ENCODE measurements at places on chromosomes 1 and 21.

DNA sequence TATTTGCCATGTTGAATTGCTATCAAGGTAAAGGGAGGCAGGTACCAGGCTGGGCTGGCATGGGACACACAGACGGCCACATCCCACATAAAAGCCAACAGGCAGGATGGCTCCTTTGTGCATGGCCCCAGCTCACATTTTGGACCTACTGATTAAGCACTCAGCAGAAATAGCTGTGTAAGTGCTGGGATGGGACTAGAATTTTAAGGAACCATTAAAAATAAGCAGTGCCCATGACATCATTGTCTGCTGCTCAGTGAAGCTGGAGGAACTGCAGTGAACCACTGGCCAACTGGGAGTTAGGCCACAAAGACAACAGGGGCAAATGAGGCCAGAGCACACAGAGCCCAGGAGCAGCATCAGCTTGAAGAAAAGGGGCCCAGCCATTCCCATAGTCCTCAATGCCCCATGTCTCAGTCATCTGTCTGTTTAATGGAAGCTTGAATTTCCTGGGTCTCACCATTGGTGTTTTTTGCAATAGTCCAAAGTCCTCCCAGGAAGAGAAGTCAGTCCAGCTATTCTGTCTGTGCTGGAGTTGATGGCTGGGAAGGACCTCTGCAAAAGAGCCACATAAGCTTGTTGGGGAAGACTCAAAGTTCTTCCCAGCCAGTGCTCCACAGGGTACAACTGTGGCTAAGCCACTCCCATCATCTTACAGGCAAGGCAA lies 45.3 kb upstream of the TNR start:
- no peak for DNase-seq

DNA sequence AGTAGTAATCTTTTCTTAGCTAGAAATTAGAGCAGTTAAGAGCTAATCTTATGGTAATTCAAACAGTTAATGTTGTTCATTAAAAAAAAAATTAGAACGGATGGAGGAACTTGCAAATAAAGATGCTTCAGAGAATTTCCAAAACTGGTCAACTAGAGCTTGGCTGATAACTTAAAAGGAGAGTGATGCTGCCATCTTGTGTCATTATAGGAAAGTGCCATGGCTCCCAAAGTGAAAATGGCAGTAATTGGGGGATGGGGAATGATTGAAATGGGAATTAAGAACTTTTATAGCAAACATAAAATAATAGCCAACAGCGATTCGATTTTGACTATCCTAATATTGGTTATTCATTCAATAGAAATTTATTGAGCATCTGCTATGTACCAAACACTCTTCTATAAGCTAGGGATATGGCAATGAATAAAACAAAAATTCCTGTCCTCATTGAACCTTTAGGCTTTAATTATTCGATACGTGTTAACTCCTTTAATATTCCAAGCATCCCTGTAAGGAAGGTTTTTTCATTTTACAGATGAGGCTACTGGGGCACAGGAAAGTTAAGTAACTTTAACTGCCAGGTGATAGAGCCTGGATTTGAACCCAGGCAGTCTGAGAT lies 5.7 kb upstream of the PLPP3 start:
- no peak for DNase-seq

GRCh38 chr1:200342511-200343311 lies 67.1 kb downstream of the ZNF281 start:
- DNase-seq, result no peak

GRCh38 chr1:155850345-155850744 lies 6.7 kb downstream of the GON4L start:
- DNase-seq, result no peak

DNA sequence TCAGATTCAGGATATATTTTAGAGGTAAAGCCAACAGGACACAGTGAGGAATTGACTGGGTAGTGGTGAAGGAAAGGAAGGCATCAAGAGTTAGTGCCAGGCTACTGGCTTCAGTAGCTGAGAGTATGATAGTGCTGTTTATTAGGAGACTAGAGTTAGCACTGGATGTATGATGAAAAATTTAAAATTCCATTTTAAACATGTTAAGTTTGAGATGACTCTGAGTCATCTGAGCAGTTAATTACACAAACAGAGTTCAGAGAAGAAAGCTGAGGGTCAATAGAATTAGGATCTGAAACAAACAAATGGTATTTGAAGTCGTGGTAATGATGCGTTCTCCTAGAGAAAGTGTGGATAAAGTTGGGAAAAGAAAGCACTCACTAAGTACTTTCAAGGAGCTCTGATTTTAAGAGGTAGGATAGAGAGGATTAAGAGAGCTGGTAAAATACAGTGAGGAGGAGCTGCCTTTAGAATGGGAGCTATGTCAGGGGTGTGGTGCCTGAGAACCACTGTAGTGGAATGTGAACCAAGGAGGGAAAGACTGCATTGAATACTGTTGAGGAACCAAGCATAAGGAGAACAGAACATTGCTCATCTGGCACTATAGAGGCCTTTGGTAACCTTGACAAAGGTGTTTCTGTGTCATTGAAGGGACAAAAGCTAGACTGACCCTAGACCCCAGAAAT lies 21.7 kb upstream of the SHCBP1L start:
- no peak for DNase-seq

- peak; percentile 21 for DNase-seq
These were observed 572 bp downstream of the CYB5RL start for GRCh38 chr1:54199151-54199764.

- DNase-seq, result no peak
These were observed 59.0 kb upstream of the IKBKE start for GRCh38 chr1:206411321-206411720.

DNA sequence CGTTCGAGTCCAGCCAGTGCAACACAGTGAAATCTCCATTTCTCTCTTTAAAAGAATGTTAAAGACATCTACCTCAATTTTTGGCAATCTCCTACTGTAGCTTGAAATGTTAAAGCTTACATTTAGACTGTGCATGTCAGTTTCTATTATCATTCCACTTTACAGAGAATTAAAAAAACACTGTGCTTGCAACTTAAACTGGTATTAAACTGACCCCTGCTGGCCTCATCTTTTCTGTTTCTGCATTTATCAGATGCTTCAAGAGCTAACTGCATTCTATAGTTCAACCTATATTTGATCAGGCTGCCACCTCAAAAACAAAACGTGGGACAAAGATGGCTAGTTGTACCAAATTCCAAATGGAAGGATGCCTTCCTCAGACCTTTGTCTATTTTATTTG lies 226.5 kb downstream of the SMYD3 start:
- DNase-seq, result no peak

DNA sequence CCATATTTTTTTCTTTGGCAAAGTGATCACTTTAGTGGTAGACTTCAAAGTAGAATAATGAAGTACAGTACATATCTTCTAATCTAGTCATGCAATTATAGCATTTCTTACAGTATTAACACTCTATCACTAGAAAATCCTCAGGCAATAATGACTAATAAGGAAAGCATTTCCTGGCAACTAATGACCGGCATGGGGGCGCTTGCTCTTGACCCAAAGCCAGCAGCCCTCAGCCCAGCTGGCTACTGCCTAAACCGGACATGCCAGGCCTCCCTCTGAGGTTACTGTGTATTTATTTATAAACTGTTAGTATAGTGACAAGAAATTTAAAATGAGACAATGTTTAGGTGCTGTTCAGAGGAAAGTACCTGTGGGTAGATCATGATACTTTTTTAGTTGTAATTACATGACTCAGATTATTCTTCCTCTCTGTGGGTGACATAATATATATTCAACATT lies 633.8 kb downstream of the PTPRC start:
- DNase-seq, result no peak

DNA sequence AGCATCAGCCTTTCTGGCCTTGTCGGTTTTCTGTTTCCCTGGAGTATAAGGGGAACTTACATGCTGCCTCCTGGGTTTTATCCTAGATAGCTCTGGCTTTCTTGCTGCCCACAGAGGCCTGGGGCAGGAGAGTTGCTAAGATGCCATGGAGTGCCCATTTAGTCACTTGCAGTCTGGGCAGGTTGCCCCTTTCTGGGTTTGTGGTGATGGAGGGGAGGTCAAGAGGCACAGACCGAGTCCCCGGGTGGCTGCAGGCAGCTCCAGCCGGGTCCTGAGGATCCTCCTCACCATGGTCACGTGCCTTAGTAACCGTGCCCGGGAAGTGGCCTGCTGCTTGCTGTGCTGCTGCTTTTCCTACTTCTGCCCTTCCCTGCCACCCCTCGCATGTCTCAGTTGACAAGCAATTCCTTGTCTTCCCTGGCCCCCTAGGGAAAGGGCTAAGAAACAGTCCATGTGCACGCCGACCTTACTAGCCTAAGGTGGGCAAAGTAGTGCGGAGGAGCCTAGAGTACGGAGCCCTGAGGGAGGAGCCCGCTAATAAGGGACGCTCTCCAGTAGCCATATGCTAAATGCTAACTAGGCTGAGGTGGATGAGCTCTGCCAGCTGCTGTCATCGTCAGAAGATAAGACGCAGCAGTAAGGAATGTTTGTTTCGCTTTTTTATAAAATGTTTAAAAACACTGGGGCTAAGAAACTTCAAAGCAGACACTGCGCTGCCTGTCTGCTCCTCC lies 34.8 kb downstream of the CLCA1 start:
- no peak for DNase-seq

- no peak for DNase-seq
These were observed 187.7 kb upstream of the RNPC3 start for GRCh38 chr1:103337779-103338178.

DNA sequence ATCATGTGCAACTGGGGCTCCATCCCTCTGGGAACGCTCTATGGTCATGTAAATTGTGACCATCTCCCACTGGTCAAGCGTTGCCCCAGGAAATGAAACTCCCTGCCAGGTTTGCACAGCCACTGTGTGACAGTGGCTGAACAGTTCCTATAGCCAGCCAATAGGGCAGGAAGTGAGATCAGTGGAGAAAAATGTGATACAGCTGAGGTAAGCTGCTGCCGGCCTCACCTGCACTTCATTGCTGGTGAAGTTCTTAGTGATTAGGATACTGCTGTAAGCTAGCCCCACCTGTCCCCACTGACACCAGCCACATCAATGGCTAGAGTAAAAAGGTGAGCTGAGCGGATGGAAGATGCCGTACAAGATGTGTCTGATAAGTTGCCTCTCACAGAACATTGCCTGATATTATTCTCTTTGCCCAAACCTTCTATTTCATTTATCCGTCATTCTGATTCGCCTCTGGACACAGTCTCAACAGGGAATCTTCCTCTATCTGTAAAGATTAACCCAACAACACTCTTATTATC lies 38.4 kb upstream of the CDC42BPA start:
- DNase-seq, result no peak

DNA sequence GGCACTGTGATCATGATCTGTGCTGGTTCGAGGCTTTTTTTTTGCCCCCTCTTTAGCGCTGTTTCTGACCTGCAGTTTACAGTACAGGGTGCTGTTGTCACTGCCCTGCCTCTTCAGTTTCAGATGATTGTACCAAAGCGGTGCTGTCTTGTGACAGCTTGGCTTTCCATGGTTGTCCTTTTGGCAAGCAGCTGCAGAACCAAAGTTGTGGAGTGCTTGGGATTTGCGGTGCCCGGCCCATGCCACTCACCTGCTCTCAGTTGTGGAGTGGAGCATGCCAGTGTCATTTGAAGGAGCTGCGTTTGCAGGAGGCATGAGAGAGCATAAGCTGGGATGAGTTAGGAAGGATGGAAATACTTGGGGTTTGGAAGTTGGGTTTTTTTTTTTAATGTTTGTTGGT lies 48.4 kb downstream of the DOP1B start:
- DNase-seq, result no peak

DNA sequence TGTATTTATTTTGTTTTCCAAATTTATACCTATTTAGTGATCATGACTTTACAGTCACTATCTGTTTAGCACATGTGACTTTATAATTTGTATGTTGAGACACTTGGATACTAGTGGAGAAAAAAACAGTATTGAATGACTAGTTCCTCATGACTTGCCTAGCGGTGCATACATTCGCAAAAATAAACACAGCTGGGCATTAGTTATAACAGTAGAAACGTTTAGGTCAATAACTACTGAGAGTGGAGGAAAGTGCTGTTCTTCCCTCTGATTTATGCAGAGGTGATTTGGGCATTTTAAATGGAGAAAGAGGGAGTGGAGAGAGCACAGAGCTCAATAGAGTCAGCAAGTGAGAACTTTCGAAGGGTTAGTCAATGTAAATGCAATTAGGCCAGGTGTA lies 1679.0 kb upstream of the B3GALT2 start:
- DNase-seq, result no peak

GRCh38 chr1:168032029-168032428 lies 95.2 kb upstream of the MPC2 start:
- DNase-seq, result no peak

GRCh38 chr1:109802136-109802900 lies 38.6 kb upstream of the EPS8L3 start:
- DNase-seq, result no peak

- DNase-seq, result no peak
These were observed 21.8 kb downstream of the C1orf21 start for GRCh38 chr1:184408580-184408979.

DNA sequence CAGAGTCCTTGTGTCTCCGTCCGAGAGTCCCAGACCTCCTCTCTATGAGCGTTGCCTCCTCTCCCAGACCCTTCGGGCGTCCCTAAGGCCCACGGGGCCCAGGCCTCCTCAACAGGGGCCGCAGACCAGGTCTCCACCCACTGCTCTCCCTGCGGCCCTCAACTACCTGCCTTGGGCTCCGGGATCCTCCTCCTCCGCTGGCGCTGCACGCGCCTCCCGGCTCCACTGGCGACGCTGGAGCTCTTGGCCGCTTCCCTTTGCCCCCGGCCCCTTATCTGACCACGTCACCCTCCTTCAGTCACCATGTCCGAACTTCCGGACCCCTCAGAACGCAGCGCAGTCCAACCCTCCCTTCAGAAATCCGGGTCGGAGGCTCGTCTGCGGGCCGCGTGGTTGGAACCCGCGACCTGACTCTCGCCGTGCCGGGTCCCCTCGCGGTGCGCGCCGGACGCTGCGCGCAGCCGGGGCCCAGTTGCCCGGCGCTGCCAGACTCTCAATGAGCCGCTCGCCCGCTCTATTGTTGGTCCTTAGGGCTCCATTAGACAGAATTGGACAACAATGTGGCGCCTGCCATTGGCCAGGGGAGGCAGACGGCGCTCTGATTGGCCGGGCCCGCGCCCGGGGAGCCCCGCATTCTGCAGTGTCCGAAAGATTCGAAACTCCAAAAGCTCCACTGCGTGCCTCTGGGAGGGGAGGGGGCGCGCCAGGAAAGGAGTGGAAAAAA lies at the start of gene DMRTA2:
DMRTA2 (minus strand) TSS at position 498 of the 724 bp plus-strand sequence. CDS start 1,907 bp downstream, outside the sequence.
- no peak for DNase-seq

GRCh38 chr1:226586650-226587422 lies 38.3 kb downstream of the STUM start:
- no peak for DNase-seq
